ENCODE measurements at places on chromosomes 4 and X.

DNA sequence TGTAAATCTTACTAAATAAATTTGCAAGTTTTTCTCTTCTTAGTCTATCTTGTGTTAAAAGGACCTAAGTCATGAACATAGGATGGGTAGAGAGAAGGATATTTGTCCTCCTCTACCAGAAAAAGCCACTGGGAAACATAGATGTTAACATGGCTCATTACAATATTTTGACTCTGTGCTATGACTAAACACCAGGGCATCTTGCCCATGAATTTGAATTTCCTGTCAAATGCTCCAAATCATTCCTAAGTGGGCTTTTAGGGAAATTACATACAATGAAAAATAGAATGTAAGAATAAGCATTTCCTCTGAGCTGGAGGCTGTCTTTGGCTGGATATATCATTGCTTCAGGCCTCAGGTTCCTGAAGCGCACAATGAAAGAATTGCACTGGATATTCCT lies 39.1 kb downstream of the ANOS1 start:
- DNase-seq, result no peak

- no peak for DNase-seq
Measured at GRCh38 chr4:40462326-40462725, 127.2 kb downstream of the CHRNA9 start.

DNA sequence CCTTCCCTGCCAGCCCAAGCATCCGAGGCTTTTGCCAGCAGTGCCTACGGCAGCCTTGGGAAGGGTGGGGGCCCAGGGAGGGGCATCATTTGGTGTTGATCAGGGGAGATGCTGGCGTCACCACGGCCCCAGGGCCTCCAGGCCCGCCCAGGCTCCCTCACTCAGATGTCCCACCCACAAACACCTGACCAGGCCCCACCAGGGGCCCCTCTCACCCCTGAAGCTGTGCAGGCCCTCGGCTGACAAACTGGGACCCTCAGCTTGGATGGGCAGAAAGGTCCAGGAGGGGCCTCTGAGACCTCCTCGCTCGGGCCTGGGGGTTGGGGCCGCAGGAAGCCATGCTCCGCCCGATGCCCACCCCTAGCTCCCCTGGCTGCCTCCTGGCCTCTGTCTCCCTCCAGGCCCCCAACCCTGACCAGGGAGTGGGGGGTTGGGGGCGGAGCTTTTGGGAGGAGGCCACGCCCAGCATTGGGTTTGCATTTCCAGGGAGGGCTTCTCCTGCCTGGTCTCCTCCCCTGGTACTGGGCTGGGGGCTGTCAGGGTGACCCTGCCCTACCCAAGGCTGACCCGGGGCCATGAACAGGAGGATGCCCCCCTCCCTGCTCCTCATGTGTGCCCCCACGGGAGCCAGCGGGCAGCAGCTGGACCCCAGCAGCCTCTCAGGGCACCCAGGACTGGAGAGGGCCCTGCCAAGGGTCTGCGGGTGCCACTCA lies 33.4 kb upstream of the SPON2 start:
- no peak for DNase-seq

DNA sequence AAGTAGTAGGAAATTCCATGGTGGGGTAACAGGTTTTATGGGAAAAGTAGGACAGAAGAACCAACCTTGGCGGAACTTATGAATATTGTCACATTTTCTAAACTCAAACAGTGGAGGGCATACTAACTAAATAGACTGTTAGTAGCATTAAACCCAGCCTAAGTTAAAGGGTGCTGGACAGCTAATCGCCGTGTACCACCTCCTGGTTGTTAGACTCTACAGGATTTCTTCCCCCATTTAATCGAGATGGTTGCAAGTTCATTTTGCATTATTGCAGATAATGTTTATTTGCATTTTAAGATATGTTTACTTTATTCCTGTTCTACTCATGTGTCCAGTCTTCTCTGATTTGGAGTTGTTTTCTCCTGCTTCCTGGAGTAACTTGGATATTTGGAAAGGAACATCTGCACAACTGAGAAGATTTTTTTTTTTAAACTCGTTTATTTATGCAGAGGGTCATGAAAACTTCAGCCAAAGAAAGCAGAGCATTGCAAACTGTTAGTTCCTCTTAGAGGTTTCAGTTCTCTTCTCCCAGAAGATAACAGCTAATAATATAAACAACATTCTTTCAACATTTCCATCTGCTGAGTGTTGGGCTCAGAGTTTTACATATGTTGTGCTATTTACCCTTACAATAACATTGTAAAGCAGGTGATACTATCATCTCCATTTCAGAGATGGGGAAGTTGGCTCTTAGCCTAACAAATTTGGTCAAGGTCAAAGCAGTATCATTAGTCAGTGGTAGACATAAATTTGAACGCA lies 51.5 kb upstream of the TBC1D9 start:
- DNase-seq, result no peak

- no peak for DNase-seq
Measured at GRCh38 chr4:60296386-60296785, 903.7 kb upstream of the ADGRL3 start.

DNA sequence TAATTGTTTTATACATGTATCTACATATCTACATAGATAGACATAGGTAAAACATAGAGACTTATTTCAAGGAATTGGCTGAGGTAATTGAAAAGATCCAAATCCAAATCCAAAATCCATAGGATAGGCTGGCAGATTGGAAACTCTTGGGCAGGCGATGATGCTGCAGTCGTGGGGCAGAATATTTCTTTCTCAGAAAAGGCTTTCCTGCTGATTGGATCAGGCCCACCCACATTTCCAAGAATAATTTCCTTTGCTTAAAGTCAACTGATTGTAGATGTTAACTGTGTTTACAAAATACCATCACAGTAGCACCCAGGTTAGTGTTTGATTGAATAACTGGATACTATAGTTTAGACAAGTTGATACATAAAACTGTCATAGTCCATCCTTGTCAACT lies 27.2 kb downstream of the STIM2 start:
- DNase-seq, result no peak

- DNase-seq, result no peak
Measured at GRCh38 chrX:23046443-23046842, 46.7 kb downstream of the DDX53 start.

DNA sequence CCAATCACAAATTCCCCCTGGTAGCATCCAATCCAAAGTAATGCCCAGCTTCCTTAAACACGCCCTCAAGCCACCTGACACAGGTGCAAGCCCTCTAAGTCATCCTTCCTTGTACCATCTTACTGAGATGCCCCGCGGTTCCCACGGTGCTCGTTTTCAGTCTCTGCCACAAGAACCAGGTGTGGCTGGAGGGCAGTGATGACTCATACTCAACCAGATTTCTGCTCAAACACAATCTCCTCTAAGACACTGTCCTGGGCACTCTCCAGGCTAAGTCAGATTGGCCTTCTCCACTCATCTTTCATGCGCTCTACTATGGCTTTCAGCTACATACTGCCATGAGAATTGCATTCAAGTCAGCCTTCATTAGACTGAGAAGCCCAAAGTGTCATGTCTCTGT lies 3.5 kb downstream of the SH3KBP1 start:
- DNase-seq, result no peak

DNA sequence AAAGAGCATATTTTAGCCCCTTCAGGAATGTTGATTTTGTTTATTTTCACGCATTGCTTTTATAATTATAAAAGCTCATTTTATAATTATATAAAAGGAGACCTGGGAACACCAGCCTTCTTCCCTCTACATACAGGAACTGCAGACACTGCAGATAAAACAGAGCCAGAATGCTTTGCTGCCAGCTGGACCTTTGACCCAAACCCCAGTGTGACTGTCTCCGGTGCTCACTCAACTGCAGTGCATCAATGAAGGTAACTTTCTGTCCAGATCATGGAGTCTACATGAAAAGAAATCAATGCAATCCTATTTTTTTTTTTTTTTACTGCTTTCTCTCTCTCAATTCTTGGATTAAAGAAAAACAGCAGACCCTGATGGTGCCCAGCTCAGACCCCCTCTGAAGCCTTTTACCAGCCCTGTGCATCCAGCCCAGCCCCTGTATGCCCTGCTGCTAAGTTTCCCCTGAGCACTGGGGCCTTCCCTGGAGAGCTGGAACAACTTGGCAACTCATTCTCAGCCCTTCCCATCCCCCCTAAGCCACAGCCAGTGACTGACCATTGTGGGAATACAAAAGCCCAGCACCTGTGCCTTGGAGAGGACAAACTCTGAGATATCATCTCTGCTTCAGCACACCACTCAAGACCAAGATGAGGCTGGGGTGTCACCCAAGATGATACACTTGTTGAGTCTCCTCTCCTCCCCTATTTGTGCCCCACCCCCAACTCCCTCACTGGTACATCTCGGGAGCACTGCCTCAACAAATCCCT lies 182.1 kb downstream of the EVC2 start:
- no peak for DNase-seq

- no peak for DNase-seq
Measured at GRCh38 chr4:80182237-80182866, 15.0 kb upstream of the PRDM8 start.

- no peak for DNase-seq
Measured at GRCh38 chr4:15515106-15515505, 45.4 kb downstream of the CC2D2A start.

DNA sequence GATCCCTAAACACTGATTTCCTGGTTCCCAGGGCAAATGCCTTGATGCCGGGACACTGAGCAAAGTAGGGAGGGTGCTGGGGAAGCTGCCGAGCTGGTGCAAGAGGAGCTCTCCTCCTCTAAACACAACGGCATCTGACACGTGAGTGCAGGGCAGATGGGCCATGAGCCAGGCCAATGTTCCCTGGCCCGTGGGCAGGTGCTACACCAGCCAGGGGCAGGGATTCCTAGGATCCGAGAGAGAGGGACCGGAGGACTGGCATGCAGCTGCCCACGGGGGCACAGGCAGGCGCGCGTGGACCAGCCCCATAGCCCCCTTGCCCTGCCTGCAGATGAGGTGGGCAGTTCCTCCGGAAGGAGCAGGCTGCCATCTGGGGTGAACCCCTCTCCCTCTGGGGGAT lies 66.8 kb upstream of the AFAP1 start:
- DNase-seq, result no peak

DNA sequence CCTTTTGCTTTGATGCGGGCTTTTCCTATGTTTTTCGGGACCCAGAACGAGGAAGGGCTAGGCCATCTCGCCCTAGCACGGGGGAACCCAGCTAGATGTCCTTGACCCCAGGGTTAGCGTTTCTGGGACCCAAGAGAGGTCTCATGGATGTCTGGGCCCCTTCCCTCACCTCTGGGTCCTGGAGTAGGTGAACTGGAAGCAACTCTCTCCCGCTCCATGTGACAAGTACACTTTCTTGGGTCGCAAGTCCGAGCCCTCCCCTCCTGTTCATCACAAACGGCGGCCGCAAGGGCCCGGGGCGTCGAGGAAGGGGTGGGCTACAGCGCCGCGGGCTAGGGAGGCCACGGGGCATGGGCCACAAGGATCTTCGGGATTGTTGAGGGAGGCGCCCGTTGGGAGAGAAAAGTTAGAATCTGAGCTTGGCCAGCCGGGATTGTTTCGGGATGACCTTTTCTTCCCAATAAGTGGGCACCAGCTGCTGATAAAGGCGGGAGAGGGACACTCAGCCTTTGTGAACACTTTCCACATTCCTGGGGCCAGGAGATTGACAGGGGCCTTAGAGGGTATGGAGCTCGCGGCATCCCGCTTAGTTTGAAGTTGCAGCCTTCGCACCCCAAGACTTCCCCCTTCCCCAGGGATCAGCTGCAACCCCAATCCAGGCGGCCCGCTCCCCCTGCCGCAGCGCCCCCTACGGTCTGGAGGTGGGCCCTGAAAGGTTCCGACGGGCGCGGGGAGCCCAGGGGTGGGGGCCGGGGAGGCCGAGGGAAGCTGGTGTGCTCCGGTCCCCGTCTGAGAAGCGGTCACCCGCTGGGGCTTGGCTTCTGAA lies 136.9 kb upstream of the ZIC3 start:
- no peak for DNase-seq

DNA sequence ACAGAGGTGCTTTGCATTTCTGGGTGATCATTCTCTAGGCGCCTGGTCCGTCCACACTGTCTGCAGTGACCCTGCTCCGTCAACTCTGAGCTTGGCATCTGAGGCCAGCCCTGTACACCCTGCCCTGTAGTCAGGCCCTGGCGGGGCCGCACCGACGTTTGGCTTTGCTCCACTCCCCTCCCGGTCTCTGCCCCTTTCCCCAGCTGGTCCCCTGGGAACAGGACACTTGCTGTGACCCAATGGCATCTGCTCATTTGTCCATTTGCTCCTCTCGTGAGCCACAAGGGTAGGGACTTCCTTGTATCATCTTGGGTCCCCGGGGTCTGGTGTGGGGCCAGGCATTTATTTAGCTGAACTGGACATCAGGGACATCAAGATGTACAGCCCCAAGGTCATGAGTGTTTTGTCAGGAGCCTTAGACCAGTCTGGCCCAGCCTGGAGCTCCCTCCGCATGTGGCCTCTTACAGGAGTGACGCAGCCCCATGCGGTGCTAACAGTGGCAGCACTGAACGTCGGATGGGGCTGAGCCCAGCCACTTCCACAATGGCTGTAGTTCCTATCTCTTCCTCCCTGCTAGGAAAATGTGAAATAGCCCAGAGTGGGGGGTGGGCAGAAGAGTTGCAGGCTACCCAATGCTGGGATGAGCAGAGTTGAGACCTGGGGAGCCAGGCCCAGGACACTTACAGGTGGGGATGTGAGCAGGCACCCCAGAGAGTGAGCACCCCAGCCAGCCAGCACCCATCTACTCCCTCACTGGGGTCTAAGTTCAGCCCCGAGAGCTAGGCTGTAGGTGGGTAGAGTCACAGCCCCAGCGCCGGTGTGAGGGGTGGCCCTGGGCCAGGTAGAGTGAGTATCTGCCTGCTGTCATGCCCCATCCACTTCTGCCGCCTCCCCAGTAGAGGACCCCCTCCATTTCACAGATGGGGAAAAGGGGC lies 2.0 kb upstream of the SH3BP2 start:
- DNase-seq, result no peak

- DNase-seq, result no peak
Measured at GRCh38 chr4:80614319-80614718, 278.8 kb downstream of the CFAP299 start.

- DNase-seq, result no peak
Measured at GRCh38 chrX:7233580-7234406, 85.8 kb upstream of the PUDP start.

GRCh38 chr4:5020341-5020740 lies 1.1 kb upstream of the CYTL1 start:
- DNase-seq, result no peak

DNA sequence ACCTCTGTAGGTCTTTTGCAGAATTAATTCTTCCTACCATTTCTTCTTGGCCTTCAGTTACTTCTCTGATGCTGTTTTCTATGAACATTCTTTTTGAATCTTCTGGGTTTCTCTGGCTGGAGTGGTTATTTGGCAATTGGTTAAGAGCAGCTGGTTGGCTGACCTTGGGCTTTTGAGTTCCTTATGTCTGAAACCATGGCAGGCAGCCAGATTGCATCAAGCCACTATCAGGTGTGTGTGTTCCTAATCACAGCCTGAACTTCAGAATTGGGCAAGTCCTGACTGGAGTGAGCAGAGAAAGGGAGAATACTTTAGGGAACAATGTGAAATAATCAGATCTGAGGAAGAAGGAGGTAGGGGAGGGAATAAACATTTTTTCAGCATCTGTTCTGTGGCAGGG lies 90.2 kb downstream of the ARHGAP10 start:
- DNase-seq, result no peak

DNA sequence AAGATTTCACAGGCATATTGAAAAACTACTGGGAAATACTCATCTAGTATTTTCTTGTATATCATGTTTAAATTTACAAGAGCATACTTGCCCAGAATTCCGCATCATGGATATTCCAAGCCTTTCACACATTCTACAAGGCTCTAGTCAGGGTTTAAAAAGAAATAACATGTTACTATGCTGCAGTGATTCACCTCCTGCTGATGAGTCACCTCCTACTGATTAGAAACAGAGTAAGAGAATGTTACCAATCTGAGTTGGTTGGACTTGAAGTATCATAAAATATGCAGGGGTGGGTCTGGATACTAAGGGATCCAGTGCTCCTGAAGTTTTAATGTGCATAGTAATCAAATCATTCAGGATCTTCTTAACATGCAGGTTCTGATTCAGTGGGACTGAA lies 192.0 kb upstream of the ANK2 start:
- DNase-seq, result no peak

All from CMK (cell line).